Activated CD8-positive, alpha-beta memory T cell treated with anti-CD3 and anti-CD28 coated beads, Interleukin-2, amount 50 U/mL, for 4 hours (primary cell): ENCODE measurements at places on chromosomes 4 and X.

GRCh38 chrX:135509885-135510284, 10.6 kb upstream of the INTS6L start:
- DNase-seq: no peak

GRCh38 chr4:108804648-108805273, 41.9 kb upstream of the ETNPPL start:
- no peak for DNase-seq

DNA sequence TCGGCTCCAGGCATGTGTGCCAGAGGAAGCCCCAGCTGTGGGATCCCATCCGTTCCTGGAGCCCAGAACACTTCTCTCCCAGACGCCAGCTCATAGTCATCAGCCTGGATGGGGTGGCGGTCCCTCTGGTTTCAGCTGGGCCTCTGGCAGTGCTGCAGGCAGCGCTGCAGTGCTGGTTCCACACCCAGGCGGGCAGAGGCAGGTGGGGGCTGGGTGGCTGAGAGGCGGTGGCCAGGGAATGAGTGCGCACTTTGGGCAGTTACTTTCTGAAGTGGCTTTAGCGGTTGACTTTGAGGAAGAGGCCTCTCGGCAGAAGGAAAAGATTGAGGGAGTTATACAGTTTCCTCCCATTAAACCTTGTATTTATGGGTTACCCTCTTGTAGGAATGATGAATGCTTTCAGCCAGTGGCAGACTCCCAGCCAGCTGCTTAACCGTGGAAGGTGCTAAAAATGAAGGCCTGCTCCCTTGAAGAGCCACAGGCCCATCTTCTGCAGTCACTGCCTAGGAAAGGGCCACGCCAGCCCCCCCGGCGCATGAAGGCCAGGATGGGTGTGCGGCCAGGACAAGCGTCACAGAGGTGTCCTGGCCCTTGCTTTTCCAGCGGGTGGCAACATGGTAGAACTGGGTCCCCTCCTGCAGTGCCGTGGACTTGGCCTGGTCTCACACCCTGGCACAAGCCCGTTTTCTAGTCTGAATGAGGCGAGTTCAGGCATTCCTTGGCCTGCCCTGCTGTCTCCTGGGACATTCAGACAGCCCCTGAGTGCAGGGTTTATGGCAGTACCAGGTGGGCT, 9.9 kb downstream of the TADA2B start:
- DNase-seq: no peak

DNA sequence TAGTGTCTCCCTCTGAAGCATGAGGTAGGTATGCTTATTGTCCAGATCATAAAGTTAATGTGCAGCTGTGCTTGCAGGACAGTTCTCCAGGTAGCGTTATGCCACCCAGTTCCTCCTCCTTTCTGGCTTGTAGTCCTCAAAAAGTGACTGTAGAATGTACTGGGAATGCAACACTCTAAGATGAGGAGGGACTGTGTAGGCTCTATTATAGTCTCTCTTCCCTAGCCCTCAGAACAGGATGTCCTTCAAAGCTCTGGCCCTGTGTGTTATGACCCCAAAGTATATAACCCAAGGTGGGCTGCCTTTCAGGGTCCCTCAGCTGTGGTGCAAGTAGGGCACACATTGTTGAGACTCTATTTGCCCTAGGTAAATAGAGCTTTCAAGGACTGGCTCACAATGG, 20.8 kb upstream of the MANBA start:
- no peak for DNase-seq

DNA sequence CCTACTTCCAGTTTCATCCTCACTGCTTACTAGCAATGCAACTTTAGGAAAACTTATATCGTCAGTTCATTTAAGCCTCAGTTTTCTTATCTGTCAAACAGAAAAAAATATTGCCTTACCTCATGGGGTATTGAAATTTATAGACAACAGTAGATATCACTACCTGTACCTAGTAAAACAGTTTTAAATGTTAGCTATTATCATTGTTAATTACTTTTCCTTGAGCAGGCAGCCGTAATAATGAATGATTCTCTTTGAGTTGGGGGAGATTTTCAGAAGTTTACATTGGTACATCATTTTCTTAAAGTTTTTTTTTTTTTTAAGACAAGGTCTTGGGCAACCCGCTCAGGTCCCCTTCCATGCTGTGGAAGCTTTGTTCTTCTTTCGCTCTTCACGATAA, 71.7 kb upstream of the BMPR1B start:
- no peak for DNase-seq

DNA sequence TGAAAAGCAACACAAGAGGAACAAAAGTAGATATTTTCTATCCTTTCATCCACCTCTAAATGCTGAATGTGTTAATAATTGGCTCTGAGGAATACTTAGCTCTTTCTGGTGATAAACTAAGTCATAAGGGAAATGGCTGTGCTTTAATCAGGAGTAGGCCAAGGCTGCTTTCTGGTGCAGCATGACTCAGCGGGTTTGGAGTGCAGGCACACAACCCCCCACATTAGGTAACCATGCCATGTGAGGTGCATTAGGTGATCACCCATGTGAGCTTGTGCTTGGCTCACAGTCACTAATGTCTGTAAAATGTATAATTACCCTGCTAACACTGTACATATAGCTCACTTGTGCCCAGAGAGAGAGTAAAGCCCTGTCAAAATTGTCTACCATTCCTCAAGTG, 57.2 kb downstream of the USP38 start:
- no peak for DNase-seq

DNA sequence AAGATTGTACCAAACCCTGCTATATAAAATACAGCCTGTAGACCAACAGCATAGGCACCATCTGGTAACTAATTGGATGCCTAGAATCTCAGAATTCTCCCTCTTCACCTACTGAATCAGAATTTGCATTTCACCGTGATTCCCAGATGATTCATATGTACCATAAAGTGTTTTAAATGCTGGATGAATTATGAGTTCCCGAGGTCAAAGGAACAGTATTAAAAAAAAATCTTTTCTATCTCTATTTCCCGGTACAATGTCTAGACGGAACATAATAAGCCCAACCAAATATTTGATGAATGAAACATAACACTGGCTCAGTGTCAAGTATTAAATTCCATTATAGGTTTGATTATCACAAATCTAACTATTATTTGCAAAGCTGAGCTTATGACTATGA, 280.0 kb downstream of the ANKRD50 start:
- no peak for DNase-seq

GRCh38 chr4:70192895-70193294, 2.6 kb upstream of the ODAM start:
- DNase-seq: no peak

- no peak for DNase-seq
These were observed 181.0 kb downstream of the SHROOM3 start for GRCh38 chr4:76615999-76616398.

GRCh38 chrX:153640045-153640686, 6.8 kb upstream of the DUSP9 start:
- DNase-seq: no peak

DNA sequence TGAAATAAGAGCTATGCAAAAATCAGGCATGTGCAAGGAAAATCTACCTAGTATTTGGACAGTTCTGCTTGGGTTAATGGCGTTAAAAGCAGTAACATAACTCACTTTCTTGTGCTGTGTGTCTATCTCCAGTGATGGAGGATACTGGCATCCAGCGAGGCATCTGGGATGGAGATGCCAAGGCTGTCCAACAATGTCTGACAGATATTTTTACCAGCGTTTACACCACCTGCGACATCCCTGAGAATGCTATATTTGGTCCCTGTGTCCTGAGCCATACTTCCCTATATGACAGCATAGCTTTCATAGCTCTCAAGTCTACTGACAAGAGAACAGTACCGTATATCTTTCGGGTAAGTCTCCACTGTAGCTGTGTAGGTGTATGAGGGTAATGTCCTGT, 2.6 kb downstream of the PRDM8 start:
- DNase-seq: no peak

- no peak for DNase-seq
These were observed 35.8 kb downstream of the NAP1L3 start for GRCh38 chrX:93637591-93637990.

- peak; percentile 52 for DNase-seq
These were observed 17.1 kb upstream of the MAP7D3 start for GRCh38 chrX:136268051-136269048.

- DNase-seq: no peak
These were observed 181.1 kb upstream of the SPRY1 start for GRCh38 chr4:123215536-123215935.

- DNase-seq: no peak
These were observed 58.3 kb downstream of the PCGF3 start for GRCh38 chr4:763922-764321.
